ENCODE measurements at places on chromosomes 3 and 15.

DNA sequence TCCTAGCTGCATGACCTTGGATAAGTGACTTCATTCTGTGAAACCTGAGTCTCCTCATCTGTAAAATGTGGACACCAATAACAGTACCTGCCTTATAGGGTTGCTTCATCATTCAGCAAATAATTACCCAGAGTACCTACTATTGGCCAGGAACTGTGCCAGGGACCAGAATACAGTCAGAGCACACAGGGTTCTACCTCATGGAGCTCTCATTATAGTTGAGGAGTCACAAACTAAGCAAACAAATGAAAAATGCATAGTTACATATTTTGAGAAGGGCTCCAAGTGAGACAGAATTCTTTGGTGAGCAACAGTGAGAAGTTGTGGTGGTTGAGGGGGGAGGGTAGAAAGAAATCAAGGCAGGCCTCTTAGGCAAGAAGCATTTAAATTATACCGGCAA, 308.6 kb upstream of the WNT5A start:
- DNase-seq: no peak

GRCh38 chr3:196008387-196008786, 73.5 kb downstream of the TFRC start:
- DNase-seq: no peak

DNA sequence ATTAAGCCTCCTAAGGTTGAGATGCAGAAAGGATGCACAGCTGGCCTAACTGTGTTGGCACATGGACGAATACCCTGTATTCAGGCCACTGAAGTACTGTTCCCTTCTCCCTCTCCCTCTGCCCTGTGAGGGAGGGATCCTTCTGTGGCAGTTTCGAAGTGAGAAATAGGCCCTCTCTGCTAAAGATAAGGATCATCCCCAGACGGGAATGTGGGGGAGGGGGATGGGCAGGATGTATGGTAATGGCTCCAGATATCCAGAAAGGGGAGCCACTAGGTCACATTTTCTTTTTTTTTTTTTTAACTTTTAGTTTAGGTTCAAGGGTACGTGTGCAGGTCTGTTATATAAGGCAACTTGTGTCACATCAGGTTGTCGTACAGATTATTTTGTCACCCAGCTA, 463.1 kb downstream of the TBL1XR1 start:
- no peak for DNase-seq

- DNase-seq: no peak
Observed at GRCh38 chr3:196563721-196564225, 4.6 kb downstream of the WDR53 start.

DNA sequence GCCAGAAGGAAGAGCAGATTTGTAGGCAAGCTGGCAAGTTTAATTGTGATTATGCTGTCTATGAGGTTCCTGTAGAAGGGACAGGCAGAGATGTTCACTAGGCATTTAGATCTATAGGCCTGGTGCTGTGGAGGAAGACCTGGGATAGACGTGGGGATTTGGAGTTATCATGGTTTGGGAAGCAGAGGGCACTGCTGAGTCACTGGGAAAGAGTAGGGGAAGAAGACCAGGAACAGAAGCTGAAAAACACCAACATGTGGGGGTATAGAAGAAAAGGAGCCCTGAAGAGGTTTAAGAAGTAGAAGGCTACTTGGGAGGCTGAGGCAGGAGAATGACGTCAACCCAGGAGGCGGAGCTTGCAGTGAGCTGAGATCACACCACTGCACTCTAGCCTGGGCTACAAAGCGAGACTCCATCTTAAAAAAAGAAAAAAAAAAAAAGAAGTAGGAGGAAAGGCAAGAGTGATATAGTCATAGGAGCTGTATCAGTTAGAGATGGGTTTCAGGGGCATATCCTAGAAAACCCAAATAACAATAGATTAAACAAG, 19.3 kb downstream of the GRK7 start:
- DNase-seq: no peak

DNA sequence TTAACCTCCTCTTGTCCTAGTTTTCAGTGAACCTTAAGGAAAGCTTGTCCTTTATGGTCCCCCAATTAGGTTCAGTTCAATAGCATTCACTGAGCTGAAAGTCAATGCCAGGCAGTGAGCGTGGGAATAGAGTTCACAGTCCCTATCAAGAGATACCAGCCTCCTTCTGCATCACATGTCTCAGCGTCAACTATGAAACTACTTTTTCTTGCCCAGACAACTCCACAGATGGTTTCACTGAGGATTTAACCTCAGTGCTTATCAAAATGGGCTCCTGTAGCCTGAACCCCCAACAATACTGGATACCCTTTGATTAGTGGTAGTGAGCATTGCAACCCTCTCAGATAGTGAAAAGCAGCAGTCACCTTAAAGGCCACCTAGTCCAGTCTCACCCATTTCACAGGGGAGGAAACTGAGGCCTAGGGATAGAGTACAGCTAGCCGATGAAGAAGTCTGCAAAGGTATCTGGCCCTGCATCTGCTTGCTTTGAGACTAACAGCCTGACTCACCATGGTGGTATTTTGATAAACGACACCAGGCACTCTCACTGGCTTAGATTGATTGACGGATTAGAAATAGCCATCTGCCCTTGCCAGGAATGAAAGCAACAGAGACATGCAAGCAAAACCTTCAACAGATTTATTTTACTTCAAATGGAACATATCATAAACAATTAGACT, 1.6 kb upstream of the UBA3 start:
- DNase-seq: peak; percentile 58

DNA sequence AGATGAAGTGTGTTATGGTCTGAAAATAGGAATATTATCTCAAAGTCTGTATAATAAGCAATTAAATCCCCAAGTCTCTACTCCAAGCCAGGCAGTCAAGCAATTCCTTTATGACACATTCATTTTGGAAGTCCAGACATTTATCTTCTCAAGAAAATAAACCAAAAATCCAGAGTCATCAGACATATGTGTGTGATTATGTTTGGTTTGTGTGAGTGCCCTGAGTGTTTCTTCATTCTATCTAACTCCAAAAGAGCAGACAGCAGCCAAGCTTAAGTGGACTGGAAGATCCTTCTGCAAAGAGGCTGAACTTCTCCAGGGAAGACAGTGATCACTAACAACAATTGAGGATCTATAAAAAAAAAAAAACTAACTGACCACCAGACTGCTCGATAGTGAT, 239.8 kb downstream of the STAG1 start:
- no peak for DNase-seq

DNA sequence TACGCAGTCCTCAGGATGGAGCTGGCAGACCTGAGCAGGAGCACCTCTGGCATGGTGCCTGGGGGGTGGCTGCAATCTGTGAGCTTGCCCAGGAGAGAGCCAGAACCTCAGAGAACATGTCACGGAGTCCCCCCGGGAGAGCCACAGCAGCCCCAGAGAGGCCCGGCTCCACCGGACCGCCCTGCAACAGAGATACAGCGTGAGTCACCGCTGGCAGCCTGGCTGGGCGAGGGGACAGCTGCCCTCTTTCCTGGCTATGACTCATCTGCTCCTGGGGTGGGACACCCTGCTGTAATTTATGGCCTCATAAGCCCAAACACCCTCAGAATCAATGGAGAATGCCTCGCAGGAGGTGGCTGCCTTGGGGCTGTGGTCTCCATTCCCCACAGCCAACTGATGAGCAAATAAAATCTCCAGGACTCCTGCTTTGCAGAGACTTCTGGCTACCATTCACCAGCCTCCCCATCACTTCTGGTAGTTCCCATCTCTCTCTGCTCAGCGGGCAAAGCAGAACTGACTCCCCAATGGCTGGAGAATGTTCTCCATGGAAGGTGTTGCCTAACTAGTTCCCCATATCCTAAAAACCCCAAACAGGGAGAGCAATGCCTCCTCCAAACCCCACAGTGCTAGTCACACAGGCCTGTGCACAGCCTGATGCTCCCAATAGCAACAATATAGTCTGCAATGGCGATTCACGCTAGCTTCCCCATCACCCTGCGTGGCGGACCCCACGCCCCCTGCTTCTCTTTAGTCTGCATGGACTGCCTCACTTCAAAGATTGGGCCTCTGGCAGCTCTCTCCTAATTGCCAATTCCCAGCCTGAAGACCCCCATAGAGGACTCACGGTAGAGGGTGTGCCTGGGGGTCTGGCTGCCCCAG, 21.6 kb downstream of the ACSBG1 start:
- DNase-seq: no peak

DNA sequence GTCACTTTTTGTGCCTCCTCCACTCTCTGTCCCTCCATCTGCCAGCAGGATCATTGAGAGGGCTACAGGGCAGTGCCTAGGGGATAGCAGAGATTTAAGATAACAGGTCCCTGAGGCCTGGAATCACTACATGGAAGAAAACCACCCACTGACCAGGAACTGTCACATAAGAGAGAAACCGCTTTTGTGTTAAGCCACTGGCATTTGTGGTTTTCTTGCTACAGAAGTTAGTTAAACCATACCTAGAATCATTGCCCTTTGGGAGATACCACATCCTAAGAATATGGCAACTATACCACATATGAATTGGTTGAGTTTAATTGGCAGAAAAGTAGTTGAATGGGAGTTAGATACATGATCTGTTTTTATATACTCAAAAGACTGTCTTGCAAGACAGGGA, 112.8 kb upstream of the LPP start:
- no peak for DNase-seq

GRCh38 chr15:26739791-26740190, 33.1 kb downstream of the GABRB3 start:
- no peak for DNase-seq

- DNase-seq: no peak
Observed at GRCh38 chr3:74751775-74752174, 137.3 kb upstream of the CNTN3 start.

GRCh38 chr3:30315447-30315846, 291.0 kb upstream of the TGFBR2 start:
- DNase-seq: no peak

DNA sequence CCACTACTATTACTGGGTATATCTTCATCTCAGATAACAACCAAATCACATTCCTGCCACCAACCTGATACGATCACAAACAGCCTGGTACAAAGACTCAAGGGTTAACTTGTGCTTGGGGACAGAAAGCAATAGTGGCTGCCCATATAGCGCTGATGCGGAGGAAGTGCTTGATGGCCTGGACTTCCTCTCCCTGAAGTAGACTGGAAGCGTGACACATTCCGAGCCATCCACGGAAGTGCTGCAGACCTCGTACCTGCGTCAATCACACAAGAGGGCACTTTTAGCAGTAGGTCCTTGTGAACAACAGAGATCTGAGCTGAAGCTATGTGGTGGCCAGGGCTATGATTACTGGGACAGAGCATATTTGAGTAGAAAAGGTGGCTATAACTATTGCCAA, 17.3 kb upstream of the C3orf62 start:
- no peak for DNase-seq

- DNase-seq: no peak
Observed at GRCh38 chr15:59801649-59802048, 112.5 kb upstream of the BNIP2 start.

DNA sequence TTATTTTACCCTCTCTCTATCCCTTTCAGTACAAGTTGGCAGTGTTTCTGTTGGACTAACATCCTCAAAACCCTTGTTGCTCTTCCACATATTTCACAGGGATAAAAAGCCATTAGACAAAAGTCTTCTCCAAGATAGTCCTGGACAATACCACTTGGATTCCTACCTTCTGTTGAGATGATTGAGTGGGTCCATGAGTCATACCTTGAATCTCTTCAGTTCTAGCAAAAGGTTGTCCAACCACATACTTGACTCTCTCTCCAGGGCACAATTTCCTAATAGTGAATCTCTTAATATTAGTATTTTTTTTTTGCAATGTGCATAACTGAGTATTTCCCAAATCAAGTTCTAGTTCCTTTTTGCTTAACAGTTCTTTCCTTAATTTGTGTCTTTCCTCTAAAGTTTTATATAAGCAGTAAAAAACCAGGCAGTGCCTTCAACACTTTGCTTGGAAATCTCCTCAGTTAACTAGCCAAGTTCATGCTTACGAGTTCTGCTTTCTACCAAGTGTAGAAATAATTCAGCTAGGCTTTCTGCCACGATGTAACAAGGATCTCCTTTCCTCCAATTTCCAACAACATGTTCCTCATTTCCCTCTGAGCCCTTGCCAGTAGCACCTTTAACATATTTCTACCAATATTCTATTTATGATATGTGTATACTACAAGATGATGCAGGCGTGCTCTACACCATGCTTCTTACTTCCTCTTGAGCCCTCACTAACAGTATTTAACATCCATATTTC, 68.3 kb upstream of the NEO1 start:
- DNase-seq: no peak

- DNase-seq: no peak
Observed at GRCh38 chr3:85594676-85595075, 635.9 kb downstream of the CADM2 start.

DNA sequence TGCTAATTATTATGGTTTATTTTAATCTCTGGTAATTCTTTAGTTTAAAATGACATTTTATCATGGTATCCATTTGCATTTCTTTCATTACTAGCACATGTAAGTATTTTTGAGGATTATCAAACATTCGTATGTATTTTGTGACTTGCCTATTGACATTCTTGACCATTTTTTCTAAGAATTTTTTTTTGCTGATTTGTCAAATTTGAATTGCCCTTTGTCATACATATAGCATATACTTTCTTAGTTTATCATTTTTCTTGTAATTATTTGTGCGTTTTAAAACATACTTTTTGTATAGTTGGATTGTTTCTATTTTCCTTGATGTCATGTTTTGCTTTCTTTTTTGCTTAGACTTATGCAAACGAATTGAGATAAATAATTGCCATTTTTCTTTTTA, 358.5 kb upstream of the RBMS3 start:
- no peak for DNase-seq

GRCh38 chr3:11238880-11239279, 33.3 kb upstream of the ATG7 start:
- peak; percentile 28 for DNase-seq

- DNase-seq: no peak
Observed at GRCh38 chr3:190132371-190132770, 11.7 kb upstream of the P3H2 start.

DNA sequence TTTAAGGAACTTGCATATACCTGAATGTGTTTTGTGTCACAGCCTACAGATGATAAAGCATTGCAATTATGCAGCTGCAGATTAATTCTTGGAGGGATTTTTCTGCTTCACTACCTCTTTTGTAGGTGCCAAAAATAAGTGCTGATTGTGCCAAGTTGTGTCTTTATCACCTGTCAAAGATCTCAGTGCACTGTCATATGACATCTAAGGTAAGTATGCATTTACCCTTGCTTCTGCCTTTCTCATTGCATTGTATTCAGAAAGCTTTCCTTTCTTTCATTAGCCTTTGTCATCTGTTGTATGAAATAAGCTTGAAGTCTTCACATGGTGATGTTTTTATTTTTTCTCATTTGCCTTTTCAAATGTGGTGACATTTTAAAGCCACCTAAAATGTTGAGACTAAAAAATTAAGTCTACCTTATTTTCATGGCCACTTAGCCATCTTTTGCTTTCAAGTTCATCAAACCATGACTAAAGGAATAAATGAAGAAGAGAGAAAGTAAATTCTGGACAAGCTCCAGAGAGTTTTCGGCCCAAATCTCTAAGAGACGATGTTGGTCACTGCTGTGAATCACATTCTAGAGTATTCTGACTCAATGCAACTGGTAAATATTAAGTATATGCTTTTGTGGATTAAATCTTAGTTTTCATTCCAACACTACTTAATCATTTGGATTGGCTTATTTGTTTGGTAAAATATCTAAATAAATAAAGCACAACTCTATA, 381.8 kb upstream of the EPHA3 start:
- DNase-seq: no peak

- DNase-seq: no peak
Observed at GRCh38 chr15:78440375-78441373, 2.7 kb downstream of the IREB2 start.

- DNase-seq: no peak
Observed at GRCh38 chr3:30855400-30856292, 38.8 kb downstream of the GADL1 start.

All from GM12865 (cell line).